Stimulated activated CD8-positive, alpha-beta memory T cell treated with anti-CD3 and anti-CD28 coated beads, Interleukin-7, amount 100 ng/mL, for 48 hours (primary cell): ENCODE measurements at places on chromosomes 12 and 14.

- DNase-seq = no peak
Measured at GRCh38 chr14:75372260-75372659, 55.6 kb upstream of the JDP2 start.

GRCh38 chr12:104701301-104701700 is 244.6 kb downstream of the CHST11 start:
- no peak for DNase-seq

DNA sequence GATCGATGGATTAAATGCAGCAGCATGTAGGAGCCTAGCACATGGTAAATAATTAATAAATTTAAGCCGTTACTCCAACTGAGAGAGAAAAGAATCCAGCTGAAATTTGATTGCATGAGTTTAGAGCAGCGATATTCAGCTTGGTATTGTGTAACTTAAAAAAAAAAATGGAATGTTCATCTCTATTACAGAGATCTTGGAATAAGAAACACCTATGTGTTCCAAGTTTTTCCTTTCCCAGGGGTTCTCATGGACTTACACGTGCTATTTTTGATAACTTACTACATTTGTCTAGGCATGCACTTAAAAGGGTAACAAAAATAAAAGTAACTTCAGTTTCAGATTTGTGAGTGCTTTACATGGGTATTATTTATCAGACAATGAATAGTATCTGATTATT is 122.8 kb downstream of the RASSF9 start:
- no peak for DNase-seq

GRCh38 chr12:108768591-108769500 is 37.5 kb upstream of the CORO1C start:
- DNase-seq = peak; percentile 6

- DNase-seq = no peak
Measured at GRCh38 chr14:69346710-69347109, 51.4 kb downstream of the ERH start.

- no peak for DNase-seq
Measured at GRCh38 chr12:49793620-49794019, 34.6 kb downstream of the NCKAP5L start.

DNA sequence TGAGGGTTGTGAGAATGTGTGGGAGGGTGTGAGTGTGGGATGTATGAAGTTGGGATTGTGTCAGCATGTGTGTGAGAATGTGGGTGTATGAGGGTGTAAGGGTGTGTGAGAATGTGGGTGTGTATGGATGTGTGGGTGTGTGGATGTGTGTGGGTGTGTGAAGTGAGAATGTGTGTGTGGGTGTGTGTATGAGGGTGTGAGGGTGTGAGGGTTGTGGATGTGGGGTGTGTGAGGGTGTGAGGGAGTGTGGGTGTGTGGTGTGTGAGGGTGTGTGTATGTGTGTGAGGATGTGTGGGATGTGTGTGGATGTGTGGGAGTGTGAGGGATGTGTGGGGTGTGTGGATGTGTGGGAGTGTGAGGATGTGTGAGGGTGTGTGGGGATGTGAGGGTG is 37.0 kb downstream of the TMEM121 start:
- no peak for DNase-seq

GRCh38 chr14:100663761-100664052 is 63.0 kb upstream of the DLK1 start:
- no peak for DNase-seq

DNA sequence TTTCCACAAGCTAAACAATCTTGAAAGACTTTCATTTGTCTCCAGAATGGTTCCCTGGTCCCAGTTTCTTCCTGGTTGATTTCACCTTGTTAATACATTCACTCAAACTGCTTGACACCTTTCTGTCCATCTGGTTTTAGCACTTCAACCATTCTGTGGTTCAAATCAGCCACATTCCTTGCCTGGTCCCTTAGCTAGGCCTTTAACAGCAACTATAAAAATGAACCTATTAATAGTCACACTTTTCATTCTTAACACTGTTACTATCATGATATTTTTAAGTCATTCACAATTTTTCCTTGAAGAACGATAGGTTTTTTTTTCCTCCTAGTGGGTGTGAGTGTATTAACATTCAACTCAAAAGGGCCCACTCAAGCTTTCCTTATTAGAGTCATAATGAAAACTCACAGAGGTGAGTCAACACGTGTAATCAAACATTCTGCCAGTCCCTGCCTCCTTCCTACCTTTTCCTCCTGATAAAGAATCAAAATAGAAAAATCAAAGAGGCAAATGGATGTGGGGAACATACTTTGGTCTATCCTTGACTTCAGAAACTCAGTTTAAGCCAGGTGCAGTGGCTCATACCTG is 34.4 kb upstream of the CCNT1 start:
- DNase-seq = no peak

DNA sequence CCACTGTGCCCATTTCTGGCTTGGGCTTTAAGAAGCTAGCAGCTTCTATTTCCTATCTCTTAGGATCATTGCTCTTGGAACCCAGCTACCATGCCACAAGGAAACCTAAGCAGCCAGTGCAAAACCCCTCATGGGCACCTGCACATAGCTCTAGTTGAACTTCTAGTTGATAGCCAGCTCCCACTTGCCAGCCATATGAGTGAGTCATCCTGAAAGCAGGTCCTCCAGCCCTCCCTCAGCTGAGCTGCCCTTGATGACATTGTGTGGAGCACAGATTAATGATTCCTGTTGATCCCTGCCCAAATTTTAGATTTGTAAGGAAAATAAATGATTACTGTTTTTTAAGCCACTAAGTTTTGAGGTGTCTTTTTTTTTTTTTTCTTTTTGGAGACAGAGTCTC is 234.2 kb upstream of the FBXO33 start:
- no peak for DNase-seq

DNA sequence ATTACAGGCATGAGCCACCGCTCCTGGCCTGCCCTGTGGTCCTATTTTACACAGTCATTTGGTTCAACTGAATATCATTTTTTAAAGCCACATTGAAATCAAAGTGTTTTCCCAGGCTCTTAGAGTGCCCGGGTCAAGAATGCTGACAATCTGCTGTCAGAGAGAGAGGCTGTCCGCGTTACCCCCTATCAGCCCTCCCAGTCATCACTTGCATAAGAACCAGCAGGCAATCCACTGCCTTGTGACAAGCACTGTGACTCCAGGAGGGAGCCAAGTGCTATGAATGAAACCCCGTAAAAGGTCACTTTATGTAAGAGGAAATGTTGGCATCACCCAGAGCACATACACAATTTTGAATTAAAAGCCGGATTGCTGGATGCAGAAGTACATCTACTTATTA is 13.5 kb downstream of the PHLDA1 start:
- DNase-seq = no peak

DNA sequence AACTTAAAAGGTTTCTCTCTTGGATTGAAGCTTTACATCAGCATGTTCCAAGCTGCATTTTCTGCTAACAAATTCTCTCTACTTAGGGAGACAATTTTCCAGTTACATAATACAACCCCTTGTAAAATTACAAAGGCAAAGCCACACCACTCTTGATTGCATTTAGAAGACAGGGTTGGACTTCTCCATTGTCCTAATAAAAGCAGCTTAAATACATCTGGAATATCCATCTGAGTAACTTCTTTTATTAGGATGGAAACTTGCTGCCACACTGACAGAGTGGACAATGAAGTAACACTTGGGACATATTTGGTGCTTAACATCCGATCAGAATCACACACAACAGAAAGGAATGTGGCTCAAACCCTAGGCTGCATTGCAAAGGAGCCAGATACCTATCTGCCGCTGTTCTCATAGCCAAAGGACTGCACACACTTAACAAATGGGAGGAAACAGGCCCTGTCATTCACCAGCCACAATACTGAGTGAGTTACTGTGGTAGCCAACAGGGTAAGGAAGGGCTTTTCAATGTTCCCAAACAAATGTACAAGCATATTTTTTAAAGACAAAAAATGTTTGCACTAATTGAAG is 157.2 kb downstream of the PAX9 start:
- no peak for DNase-seq

GRCh38 chr12:90216815-90217214 is 508.2 kb upstream of the ATP2B1 start:
- DNase-seq = no peak

- no peak for DNase-seq
Measured at GRCh38 chr12:132544080-132544397, 54.1 kb downstream of the FBRSL1 start.

DNA sequence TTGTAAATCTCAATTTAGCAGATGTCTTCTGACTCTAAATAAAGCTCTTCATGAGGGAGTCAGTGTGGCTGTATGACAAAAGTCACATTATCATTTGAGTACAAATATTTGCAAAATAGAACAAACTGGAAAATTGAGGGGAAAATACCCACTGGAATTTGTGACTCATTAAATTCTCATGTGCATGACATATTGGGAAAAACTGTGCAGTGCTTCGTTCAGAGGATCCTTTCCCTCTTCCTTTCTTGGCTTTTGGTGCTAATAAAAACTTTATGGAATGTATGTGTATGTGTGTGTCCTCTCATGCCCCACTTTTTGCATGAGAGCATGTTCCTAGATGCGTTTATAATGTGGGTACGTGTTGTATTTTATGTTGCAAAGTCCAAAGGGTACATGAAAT is 267.8 kb downstream of the KTN1 start:
- DNase-seq = no peak

GRCh38 chr12:13973996-13974395 is 7.4 kb downstream of the GRIN2B start:
- no peak for DNase-seq

- no peak for DNase-seq
Measured at GRCh38 chr14:103089386-103090335, 4.9 kb upstream of the EXOC3L4 start.

- DNase-seq = no peak
Measured at GRCh38 chr12:104154286-104154685, 16.3 kb upstream of the NFYB start.

- no peak for DNase-seq
Measured at GRCh38 chr14:69755784-69756183, 11.2 kb upstream of the SRSF5 start.

DNA sequence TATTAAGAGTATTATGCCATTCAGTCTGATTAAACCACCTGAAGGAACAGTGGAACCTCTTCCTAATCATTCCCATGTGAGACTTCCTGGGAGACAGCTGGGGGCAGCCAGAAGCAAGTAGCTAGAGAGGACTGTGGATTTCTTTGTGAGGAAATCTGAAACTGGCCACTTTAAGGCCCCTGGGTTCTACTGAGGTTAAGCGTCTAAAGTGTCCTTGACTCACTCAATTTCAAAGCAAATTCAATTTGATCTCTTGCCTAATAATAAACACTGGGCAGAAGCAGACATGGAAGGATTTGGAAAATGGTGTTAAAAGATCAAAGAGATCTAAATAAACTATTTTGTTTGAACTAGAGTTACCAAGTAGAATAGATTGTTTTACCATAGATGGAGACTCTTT is 909.9 kb downstream of the NRXN3 start:
- DNase-seq = no peak

DNA sequence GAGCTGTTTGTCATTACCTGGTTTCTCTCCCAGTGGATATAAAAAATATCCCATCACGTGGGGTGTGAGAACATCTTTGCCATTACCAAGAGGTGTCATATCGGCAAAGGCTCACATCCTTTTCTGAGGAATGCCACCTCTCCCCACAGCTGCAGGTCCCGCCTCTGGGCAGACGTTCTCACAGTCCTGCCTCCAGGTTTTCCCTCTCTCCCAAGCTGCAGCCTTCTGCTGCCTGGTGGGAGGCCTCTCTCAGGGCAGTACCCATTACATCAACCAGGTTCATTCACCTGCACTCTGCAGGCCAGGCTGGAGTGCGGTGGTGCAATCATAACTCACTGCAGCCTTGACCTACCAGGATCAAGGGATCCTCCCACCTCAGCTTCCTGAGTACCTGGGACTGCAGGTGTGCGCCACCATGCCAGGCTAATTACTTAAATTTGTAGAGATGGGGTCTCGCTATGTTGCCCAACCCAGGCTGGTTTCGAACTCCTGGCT is 15.0 kb upstream of the TMEM119 start:
- DNase-seq = no peak

DNA sequence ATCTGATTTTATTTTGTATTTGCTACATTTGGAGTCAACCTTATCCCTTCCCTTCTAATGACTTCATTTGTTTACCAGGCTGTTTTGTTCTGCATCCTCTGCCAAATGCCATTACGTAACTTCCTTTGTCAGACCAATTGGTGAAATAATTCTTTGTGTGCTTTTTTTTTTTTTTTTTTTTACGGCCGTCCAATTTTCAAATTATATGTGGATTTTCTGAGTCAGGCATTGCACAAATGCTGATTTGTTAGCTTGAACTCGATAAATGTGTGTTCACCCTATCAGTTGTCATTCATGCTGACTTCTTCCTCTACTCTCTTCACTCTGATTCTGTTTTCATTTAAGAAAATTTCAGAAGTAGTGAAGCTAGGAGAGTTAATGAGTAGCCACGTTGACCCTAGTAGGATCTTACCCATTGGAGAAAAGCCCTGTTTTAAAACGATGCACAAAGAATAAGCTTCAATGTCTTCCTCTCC is 386.2 kb downstream of the DIO2 start:
- no peak for DNase-seq

- DNase-seq = no peak
Measured at GRCh38 chr12:57875753-57876547, 29.4 kb upstream of the CTDSP2 start.

GRCh38 chr14:90538716-90539495 is 142.1 kb downstream of the CALM1 start:
- no peak for DNase-seq

- DNase-seq = no peak
Measured at GRCh38 chr12:58602179-58602578, 318.1 kb downstream of the LRIG3 start.

DNA sequence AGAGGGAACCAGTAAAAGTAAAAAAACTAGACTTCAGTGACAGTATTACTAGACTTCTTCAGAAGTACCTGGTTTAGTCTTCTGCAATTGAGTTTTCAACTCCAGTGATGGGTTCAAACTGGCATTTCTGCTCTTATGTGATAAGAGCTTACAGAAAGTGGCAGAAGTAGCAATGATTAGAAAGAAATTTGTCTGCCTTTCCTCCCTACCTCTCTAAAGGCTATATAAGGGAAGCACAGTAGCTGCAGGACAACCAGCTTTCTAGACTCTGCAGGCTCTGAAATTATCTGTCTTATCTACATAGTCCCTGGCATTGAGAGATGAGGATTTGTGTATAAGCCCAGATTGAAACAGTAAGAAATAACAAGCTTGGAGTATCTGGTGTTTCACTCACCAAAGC is 107.5 kb downstream of the DAAM1 start:
- no peak for DNase-seq

DNA sequence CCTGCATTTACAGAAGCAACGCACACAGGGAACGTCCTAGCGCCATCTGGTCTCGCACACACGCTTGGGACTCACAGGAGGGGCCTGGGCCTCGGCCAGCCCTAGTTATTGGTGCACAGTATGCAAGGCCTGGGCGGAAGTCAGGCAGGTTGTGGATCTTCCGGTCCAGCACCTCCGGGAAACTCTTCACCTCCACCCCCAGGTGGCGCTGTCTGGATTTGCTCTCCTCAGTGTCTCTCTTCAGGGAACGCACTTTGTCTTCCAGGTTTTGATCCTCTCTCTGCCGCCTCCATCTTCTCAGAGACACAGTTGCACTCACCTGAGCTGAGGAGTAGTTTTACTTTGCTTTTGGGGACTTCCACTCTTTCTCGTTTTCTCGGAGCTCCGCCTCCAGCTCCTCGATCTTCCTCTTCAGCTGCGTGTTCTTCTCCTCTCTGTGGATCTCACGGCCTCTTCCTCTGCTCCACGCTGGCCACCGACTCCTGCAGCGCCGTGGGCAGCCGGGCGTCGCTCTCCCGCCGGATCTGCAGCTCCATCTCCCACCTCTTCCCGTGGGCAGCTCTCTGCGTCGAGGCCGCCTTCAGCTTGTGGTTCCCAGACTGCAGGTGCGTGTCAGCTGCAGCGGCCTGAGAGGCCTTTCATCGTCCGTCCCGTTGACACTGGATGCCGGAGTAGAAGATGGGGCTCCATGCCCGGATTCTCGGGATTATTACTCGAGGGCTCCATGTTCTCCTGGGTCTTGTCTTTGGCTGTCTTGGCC is 933.8 kb downstream of the TMEM121 start:
- peak; percentile 23 for DNase-seq
